Neural crest cell (in vitro differentiated cells): ENCODE measurements at places on chromosomes 1 and 21. TPM values are rescaled to one million over a fixed set of nuclear protein-coding genes. Genes with fewer than 3 reads are reported as not detected.

- no peak for DNase-seq
Observed at GRCh38 chr1:210301615-210302000, 27.1 kb upstream of the HHAT start.

- no peak for DNase-seq
Observed at GRCh38 chr1:50112193-50112592, 3.5 kb downstream of the ELAVL4 start.

DNA sequence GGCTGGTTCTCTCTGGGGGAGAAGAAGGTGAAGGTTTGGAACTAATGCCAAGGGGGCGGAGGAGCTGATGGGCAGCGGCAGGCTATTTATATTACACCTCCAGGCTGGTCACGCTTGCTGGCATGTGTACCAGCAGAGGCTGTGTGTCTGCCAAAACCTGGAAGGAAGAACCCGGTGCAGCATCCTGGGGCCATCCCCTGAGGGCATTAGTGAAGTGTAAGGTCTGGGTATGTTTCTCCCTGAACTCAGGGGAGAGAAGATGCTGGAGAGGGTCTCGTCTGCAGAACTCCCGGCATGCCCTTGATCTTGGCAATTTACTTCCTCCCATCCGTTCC is 5.3 kb downstream of the DISP3 start:
- DNase-seq, result no peak

DNA sequence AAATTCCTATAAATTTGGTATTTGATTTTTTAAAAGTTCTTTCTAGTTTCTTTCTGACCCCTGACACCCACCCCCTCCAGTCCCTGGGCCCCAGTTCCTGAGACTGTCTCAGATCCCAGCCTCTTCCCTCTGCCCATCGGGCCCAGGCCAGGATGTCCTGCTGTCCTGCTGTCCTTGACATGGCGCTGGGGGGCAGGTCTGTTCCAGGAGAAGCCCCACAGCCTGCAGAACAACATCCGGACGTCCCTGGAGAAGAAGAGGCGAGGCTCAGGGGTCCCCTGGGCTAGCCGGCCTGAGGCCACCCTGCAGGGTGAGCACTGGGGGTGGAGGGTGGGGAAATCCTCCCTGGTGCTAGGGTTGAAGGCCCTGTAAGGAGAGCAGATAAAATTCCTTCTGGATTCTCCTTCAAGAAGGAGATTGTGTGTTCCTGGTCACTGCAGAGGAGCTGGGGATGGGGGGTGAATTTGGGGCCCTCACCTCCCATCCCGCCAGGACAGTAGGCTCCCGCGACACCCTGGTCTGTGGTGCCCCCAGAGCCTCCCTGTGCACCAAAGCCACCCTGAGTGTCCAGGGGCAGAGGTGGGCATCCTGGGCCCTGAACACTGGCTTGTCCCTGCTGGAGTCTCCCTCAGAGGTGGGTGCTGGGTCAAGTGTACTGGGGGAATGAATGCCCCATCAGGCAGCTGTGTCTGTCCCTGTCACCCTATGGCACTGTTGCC is 45.0 kb downstream of the DISP3 start:
- DNase-seq, result no peak

Gene HSD17B7
- total RNA-seq, result 60.1 and 62.7 TPM in 2 replicates

DNA sequence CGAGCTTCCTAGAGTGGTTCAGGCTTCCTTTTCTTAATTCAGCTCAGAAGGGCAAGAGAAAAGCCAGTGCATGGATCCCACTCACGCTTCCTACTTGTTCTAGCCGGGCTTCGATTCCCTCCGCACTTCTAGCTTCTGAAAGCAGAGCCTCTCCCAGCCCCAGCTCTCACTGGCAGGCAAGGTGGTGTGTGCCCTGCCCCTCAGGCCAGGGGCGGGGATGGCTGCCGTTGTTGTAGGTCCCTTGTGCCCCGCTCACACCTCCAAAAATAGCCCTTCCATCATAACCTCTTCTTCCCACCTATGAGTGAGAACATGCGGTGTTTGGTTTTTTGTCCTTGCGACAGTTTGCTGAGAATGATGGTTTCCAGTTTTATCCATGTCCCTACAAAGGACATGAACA is 31.6 kb downstream of the BACE2 start:
- DNase-seq, result no peak
